ENCODE measurements at places on chromosomes 5 and 9.

- DNase-seq, result no peak
These were observed 142.3 kb upstream of the ANKH start for GRCh38 chr5:15013654-15014463.

GRCh38 chr9:112892981-112893380 is 2.3 kb upstream of the SLC46A2 start:
- no peak for DNase-seq

DNA sequence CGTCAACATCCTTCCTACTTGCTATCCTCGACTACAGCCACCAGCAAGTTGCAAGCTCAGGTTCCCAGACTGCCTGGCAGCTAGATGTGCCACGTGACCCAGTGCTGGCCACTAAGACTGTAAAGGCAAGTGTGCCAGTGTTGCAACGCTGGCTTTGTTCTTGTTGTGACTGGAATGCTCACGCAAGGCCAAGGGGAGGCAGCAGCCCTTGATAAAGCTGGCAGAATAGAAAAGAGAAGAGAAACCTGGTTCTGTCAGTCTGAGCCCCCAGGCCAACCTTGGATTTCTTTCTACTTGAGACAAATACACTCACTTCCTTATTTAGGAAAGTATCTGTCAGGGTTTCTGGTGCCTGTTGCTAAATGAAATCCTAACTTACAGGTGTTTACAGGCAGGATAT is 113.0 kb downstream of the KLHL3 start:
- no peak for DNase-seq

DNA sequence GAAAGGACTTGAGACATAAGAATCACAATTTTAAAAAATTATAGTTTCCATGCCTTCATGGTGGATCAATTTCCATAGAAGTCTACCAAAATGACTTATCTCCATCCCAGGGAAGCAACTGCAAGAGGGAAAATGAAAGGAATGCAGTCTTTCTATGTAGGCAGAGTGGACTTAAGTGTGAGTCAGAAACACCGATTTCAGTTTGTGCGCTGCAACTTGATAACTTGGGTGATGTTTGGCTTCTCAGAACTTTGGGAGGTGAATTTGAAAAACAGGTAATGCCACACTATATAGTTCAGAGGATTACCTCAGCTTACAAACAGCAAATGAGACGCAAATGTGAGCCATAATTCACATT is 708 bp upstream of the CSNK1G3 start:
- DNase-seq, result no peak

GRCh38 chr5:138514021-138514420 is 29.0 kb downstream of the ETF1 start:
- DNase-seq, result no peak

DNA sequence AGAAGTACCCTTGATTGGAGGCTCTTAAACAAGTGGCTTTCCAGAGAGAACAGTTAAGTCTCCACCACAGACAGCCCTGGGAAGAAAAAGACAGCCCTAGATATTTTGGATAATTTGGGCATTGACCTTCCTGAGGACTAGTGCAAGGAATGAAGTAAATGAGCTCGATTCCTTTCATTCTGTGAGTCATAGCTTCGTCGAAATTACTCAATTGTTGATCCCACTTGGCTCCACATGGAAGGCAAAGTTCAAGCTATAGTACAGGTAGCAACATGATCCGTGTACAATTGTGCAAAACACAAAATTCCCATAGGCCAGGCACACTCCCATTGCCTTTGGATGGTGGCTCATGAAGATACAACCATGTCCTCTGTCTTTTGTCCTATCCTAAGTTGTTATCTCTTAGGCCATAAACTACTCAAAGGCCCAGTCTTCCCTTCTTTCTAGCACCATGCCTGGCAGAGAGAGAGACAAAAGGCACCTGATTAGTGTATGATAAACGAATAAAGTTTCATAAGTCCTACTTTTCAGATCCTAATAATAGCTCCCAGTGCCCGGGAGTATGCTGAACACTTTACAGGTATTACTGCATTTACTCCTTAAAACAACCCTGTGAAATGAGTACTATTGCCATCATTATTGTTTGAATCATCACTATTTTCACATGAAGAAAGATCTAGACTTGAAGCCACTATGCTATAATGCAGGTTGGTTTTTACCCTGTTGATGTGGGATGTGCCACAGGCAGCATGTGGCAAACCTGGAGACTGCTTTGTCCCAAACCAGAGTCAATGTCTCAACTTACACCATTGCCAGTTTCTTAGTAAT is 116.7 kb upstream of the RANBP3L start:
- no peak for DNase-seq

DNA sequence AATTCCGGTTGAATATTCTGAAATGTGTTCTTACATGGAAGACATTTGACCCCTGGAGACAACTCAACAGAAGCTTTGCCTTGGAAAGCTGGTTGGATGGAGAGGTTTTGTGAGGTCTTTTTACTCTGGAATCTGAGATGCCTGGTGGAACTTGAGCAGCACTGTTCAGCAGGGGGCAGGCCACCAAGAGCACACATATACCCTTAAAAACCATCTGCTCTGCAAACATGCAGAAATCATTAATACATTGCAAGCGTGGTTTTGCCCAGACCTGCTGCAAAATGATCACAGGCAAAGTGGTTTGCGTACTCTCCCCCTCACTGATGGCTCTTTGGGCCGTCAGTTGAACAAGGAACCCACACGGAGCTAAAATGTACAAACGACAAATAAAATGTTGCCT is 32.8 kb upstream of the DAP start:
- no peak for DNase-seq

- DNase-seq, result no peak
These were observed 18.4 kb downstream of the FNBP1 start for GRCh38 chr9:130024597-130024994.

GRCh38 chr5:115772731-115773475 is 43.6 kb downstream of the CDO1 start:
- DNase-seq, result no peak

GRCh38 chr9:97315550-97315949 is 8.1 kb downstream of the CCDC180 start:
- DNase-seq, result no peak

- DNase-seq, result no peak
These were observed 124.4 kb downstream of the TENT4A start for GRCh38 chr5:6837519-6838110.

DNA sequence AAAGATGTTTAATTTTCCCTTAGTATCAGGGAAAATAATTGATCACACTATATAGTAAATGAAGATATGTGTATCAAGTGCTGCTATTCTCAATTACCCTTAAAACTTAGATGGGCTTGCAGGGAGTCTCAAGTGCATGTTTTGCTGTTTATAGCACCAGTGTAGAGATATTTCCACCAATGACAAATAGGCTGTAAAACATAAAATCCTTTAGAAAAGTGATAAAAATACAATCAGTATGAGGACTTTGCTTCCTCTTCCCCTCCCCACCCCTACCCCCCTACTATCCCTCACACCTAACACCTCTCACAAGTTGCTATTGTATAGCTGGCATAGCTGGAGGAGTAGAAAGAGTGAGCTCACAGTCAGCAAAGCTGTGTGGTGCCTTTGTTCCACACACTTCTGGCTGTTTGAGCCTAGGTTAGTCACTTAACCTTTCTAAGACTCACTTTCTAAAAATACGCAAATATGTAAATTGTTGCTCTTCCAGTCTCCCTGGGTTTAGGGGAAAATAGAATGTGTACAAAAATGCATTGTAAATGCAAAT is 93.1 kb downstream of the PDE4D start:
- DNase-seq, result no peak

- no peak for DNase-seq
These were observed 272.1 kb upstream of the CCNG1 start for GRCh38 chr5:163165277-163165676.

DNA sequence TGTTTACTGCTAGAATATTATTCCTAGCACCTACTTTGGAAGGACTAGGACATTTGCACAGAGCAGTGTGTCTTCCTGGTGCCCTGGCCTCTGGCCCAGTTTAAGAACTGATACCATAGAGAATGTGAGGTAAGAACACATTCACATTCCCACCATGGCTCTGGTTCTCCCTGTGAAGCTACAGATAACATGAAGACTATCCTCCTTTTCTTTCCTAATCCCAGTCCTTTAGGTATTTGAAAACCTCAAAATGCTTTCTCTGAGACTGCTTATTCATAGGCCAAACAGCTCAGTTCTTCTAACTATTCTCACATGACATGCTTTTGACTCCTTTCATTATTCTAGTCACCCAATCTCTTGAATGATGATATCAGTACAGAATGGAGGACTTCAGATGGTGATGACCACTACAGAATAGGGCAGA is 11.9 kb downstream of the FAM219A start:
- DNase-seq, result no peak

DNA sequence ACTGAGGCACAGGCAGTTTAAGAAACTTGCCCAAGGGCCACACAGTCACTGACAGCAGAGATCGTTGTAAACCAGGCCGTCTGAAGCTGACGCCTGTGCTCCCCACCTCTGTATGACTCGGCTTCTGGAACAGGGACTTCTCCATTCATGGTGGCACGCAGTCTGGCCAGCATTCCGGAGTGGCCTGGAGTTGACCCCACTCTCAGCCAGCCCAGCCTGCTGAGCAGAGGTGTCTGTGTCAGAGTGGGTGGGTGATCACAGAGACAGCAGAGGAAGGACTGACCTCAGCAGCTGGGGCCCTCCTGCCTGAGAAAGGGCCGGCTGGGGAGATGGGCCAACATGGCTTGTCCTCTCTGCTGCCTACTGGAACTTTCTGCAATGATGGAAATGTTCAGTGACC is 12.6 kb downstream of the LRSAM1 start:
- DNase-seq, result no peak

DNA sequence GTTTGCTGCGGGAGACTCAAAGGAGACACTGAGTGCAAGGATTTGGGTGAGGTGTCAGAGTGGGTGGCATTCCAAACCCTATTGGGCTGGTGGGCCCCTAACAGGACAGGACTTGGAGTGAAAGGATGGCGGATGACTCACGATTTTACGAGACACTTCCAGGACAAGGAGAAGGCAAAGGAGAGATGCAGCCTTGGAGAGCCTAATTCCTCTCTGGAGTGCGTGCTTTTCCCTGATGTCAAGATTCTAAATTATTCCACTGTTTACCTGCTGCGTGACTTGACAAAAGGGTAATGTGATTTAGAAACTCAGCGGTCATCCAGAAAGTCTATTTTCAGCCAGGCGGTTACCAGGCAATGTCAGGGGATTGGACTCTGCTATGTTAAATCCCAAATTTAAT is 41.6 kb upstream of the CD180 start:
- no peak for DNase-seq

- DNase-seq, result peak; percentile 30
These were observed 3.9 kb downstream of the EXOC3 start for GRCh38 chr5:446883-447263.

DNA sequence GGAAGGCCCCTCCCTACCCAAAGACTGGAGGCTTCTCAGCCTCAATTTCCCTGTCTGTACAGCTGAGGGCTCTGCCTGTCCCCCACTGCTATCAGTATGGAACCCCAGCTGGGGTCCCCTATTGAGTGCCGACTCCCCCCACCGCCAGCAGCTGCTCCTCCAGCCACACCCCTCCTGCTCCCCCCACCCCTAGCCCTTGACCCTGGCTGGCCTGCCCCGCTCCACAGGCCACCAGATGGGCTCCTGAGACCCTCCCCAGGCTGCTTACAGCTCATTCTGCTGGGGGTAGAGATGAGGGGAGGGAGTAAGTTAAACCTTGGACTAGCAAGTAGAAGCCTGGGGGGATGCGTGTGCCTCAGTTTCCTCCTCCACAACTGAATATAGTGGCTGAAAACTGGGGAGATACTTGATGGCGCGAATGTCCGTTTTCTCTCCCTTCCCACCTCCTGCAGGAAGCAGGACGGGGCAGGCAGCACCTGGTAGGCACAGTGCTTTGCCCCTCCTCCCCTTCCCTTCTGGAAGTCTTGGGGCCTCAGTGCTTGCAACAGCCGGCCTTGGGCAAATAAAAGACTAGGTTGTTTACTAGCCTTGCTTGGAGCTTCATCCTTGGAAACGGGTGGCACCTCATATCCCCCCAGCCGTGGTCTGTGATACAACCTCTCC is 19.1 kb downstream of the URM1 start:
- no peak for DNase-seq

- no peak for DNase-seq
These were observed 150.8 kb downstream of the MAPKAP1 start for GRCh38 chr9:125556046-125556721.

- no peak for DNase-seq
These were observed 7.9 kb downstream of the TICAM2 start for GRCh38 chr5:115594128-115595047.

- no peak for DNase-seq
These were observed 35.5 kb downstream of the KCTD16 start for GRCh38 chr5:144206141-144206540.

DNA sequence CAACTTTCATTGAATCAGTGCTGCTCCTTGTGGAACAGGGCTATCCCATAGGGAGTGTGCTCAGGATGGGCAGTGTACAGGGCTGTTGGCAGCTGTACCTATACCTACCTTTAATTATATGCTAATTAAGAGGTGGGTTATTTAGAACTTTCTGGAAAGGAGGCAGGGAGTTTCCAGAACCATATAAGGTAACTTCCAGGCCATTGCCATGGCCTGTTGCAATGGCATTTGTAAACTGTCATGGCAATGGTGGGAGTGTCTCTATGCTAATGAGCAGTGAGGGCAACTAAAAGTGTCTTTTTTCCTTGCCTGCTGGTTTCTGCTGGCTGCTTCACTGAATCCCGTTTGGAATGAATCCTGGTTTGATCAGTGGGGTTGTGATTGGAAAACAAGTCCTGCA is 2.3 kb upstream of the ARHGAP26 start:
- no peak for DNase-seq

- no peak for DNase-seq
These were observed 71.7 kb downstream of the ENTREP1 start for GRCh38 chr9:69396759-69397158.

- DNase-seq, result no peak
These were observed 120.7 kb upstream of the RASEF start for GRCh38 chr9:83183621-83184020.

GRCh38 chr9:110869931-110870330 is 168.3 kb downstream of the LPAR1 start:
- no peak for DNase-seq

DNA sequence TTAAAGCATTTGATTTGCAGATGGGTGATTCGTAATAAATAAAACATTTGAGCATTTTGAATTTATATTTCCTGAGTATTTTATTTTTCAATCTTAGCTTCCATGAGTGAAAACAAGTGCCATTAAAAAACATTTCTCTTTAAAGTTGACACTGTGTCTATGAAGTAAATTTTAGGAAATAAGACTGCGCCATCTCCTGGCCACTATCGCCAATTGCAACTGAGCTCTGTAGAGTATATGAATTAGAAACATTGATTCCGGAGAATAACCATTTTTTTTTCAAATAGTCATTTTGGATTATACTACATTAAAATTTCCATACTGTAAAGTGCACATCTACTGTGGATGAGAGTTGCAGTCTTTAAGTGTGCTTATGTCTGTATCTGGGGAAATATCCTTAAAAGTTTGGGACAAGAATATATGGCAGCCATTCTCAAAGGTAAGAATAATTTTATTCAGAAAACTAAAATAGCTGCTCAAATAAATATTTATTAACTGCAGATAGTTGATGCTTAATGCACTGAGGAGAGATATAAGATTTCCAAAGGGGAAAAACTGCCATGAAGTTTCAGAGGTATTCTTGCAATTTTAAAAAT is 5.9 kb downstream of the DMRTA1 start:
- DNase-seq, result peak; percentile 6

GRCh38 chr9:87147839-87148238 is 200.5 kb upstream of the GAS1 start:
- no peak for DNase-seq
